ENCODE measurements at places on chromosomes 7 and 10.

DNA sequence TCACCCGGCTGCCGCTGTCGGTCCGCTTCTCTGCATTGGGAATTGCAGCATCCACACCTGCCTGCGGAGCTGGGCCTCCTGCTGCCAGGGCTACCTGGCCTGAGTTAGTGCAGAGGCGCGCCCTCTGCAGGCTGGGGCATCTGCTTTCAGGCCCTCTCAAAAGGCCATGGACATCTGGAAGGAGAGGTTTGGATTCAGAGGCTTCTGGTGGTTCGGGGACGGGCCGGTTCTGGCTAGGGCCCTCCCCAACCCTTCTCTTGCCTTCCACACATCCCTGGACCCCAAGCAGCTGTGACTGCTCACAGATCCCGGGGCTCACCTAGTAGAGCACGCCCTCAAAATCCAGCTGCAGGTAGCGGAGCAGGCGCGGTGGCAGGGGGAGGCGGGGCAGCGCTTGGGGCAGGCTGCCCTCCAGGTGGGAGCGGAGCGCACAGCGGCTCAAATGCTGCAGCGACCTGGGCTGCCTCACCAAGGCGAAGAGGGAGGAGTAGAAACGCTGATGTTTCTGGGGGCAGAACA, 8.4 kb upstream of the GBX1 start:
- DNase-seq, result no peak

GRCh38 chr10:69506834-69507713, 55.8 kb downstream of the TSPAN15 start:
- DNase-seq, result no peak

DNA sequence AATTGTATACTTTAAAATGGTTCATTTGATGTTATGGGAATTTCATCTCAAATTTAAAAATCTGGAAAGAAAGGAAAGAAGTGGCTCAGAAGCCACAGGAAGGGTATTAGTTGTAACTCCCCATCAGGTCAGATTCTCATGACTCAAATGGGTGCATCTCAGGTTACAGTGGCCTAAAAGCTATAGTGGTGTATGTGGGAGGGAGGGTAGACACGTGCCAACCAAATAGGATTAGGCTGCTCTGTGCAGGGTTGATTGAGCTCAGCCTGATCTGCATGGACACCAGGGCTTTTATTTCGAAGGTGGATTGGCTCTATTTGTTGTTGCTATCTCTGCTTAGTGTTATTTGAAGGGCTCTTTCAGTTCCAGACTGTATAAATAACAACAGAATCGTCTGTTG, 121.5 kb upstream of the PRR15 start:
- no peak for DNase-seq

GRCh38 chr7:122858320-122858719, 27.9 kb downstream of the CADPS2 start:
- DNase-seq, result no peak

GRCh38 chr10:44879531-44879899, 31.6 kb upstream of the TMEM72 start:
- DNase-seq, result no peak
